ENCODE measurements at places on chromosomes 1 and 21.

DNA sequence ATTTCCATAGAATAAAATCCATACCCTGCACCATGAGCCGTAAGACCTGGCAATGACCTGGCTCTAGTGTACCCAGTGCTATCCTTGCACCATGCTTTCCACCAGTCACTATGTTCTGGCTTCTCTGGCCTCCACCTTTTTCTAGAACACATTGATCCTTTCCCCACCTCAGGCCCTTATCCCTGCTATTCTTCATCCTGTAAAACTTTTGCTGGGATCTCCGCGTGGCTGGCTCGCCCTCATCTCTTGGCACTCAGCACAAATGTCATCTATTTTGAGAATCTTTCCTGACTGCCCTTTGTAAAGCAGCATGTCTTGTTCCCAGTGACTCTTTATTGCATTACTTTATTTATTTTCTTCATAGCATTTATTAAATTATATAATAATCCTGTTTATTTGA, 169.8 kb upstream of the B3GALT2 start:
- DNase-seq, result no peak

DNA sequence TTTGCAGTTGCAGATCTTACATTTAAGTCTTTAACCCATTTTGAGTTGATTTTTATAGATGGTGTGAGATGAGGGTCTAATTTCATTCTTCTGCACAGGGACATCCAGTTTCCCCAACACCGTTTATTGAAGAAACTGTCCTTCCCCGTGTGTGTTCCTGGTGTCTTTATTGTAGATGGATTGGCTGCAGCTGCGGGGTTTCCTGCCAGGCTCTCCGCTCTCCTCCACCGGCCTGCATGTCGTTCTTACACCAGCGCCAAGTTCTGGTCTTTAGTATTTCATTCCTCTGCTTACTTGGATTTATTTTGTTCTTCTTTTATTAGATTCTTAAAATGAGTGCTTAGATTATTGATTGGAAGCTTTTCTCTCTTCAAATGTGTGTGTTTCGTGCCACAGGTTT, 98.9 kb upstream of the COL6A1 start:
- DNase-seq, result no peak

DNA sequence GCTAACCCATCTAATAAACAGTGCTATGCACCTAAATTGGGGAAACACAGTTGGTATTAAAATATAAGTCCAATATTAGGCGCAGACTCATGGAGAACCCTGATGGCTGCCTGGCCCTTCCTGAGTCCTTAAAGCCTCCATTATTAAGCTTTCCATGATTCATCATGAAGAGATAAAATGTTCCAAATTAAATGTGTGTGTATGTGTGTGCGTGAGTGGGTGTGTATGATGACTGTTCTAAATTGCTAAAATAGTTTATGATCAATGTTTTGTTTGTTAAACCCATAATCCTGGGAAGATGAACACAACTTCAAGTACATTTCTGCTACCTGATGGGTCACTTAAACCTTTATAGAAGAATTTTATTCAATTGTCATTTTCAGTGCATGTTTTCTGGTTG, 6.3 kb upstream of the RBBP5 start:
- no peak for DNase-seq

- no peak for DNase-seq
Observed at GRCh38 chr1:54645806-54646676, 4.5 kb downstream of the MROH7 start.

GRCh38 chr21:28884481-28884880, 108.2 kb downstream of the LTN1 start:
- DNase-seq, result no peak

GRCh38 chr1:108610073-108610472, 50.2 kb downstream of the EEIG2 start:
- DNase-seq, result no peak

- no peak for DNase-seq
Observed at GRCh38 chr1:5576673-5577065, 415.6 kb downstream of the NPHP4 start.

DNA sequence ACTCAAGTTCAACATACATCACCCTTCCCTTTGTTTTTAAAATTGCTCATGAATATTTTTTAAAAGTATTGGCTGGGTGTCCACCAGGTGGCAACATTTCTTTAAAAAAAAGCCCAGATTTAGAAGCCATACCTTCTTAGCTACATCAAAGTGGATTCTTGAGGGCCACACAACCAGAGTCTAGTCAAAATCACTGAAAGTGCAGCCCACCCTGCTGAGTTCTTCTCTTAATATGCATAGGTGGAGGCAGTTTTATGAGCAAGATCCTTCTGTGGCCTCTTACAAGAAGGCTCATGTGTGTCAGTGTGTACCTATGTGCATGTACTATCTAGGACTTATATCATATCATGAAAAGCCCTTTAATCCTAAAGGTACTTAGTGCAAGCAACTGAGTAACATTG, 16.9 kb upstream of the GNG12 start:
- no peak for DNase-seq

- peak; percentile 61 for DNase-seq
Observed at GRCh38 chr1:221868593-221869303, 126.9 kb upstream of the DUSP10 start.

DNA sequence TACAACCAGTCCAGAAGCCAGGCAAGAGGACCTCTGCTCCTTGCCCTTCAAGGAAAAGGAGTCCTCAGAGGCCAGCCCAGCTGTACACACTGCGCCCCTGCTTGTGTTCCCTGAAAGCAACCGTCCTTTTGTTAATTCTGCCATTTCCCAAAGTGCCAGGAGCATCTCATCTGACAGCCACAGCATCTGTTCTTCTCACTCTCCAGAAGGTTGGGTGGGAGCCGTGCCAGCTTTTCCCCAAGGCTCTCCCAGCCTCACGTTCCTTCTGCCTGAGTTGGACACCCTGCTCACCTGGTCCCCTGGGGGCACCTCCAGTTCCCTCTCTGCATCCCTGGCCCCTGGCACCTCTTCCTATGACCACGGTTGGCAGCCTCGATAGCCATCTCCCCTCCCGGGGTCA, 10.5 kb upstream of the CNTN2 start:
- DNase-seq, result no peak

All from LNCaP clone FGC (cell line).